ENCODE measurements at places on chromosomes 5 and 9.

- DNase-seq = no peak
Observed at GRCh38 chr5:173758676-173759075, 129.5 kb upstream of the CPEB4 start.

DNA sequence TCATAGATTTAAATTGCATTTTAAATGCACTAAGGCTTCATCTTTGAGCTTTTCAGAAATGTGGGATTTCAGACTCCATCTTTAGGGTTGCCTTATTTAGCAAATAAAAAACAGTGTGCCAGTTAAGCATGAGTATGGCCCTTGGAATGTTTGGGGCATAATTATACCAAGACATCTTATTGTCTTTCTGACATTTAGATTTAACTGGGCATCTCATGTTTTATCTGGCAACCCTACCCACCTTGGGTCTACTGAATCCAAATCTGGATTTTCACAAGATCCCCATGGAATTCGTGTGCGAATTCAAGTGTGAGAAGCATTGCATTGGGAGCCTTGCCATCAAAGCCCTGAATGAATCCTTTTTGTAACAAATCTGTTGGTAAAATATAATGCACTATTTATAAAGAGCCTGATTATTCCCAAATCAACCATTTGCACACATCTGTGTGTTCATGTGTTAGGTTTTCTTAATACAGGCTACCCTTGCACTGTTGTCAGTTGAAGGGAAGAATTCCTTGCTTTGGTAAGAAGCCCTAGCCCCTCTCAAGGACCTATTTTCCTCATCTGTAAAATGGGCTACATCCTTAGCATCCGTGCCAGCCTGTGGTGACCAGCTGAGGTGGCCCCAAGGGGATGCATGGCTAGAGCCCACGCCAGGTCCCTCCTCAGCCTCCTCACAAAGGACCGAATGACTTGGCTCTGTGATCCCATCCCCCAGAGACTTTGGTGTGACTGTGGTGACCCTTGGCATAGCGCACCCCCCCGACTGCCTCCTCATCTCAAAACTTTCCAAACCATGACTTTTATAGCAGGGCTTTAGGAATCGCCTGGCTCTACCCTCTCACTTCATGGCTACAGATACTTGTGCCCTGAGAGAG, 8.1 kb downstream of the GSN start:
- no peak for DNase-seq

GRCh38 chr9:94905606-94906005, 179.1 kb downstream of the AOPEP start:
- DNase-seq = no peak

GRCh38 chr5:107331312-107331711, 339.4 kb downstream of the EFNA5 start:
- DNase-seq = no peak

DNA sequence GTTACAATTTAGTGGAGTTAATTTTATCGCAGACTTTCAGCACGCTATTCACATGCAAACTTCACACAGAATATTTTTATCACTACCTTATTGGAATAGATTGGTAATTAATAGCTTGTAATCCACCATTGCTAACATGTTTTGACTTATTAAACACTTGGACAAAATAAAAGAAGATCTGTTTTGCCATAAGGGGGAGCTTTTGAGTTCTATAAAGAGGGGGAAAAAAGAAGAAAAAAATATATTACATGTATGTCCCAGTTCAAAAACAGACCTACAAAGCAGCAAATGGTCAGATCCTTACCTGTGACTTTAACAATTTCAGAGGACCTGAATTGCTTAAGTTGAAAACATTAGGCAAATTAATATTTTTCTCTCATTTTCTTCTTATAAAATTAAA, 1.2 kb upstream of the PAPPA start:
- DNase-seq = peak; percentile 16

- no peak for DNase-seq
Observed at GRCh38 chr5:98954392-98955028, 25.7 kb upstream of the CHD1 start.

GRCh38 chr9:111922324-111923013, 25.9 kb downstream of the UGCG start:
- DNase-seq = no peak

- DNase-seq = no peak
Observed at GRCh38 chr9:106717686-106718085, 145.3 kb upstream of the ZNF462 start.

DNA sequence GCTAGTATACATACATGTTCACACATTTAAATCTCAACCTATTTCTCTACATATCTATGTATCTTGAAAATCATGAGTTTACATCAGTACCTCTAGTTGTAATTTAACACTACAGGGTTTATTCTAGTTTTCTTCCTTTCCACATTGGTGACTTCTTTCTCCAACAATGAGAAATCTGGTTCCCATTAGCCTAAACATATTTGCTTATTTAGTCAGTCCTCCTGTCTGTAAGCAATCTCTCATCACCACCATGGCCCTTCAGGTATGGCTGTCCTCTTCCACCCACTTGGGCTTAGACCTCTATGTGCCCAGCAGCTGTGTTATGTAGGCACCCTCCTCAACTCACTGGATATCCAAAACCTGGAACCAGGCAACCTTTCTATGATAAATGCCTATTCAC, 8.0 kb upstream of the SPATA31D1 start:
- DNase-seq = no peak

GRCh38 chr5:110105692-110106091, 416.0 kb downstream of the MAN2A1 start:
- no peak for DNase-seq

Data from hepatic stellate cell (primary cell).